ENCODE measurements at places on chromosomes 1 and 21.

DNA sequence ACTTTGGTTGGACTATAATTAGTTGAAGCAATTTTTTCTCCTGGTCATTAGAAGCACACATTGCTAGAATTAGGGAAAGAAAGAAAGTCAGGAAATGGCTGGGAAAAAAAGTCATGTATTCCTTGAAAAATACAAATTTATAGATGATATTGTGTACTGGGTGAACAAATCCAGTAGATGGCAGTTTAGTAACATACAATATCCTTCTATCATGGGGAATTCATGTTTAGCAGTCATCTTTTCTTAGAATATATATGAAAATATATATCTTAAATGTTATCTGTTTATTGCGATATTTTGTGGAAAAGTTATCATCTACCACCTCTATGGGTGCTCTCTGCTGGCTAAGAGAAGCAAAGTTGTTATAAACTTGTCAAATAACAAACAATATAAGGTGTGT is 13.1 kb upstream of the ZRANB2 start:
- no peak for DNase-seq

GRCh38 chr1:212987702-212988322 is 27.9 kb downstream of the ANGEL2 start:
- DNase-seq, result no peak

DNA sequence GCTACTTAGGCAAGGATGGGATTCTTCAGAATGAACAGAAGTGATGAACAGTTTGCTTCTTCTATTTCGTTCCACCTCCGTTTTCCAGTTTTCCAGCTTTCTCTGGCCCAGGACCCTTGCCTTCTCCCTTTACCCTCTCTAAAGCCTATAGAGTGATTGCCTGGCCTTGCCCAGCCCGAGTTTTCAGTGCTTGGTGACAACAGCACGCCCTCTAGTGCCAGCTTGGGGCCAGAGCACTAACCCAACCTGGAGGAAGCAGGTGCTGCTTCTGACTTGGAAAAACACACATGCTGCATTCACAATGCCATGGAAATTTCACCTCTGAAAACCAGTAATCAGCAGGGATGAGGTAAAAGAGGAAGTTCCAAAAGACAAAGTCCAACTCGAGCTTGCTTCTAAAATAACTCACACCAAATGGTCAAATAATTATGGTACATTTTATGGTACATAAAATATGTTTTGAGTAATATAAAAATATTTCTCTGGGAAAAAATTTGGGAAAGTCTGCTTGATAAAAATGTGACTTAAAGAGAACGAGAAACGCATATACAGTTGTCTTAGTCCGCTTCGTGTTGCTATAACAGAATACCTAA is 26.1 kb downstream of the UBE2T start:
- DNase-seq, result no peak

GRCh38 chr1:241560146-241560848 is 28.1 kb downstream of the KMO start:
- no peak for DNase-seq
